ENCODE measurements at places on chromosomes 4 and X.

DNA sequence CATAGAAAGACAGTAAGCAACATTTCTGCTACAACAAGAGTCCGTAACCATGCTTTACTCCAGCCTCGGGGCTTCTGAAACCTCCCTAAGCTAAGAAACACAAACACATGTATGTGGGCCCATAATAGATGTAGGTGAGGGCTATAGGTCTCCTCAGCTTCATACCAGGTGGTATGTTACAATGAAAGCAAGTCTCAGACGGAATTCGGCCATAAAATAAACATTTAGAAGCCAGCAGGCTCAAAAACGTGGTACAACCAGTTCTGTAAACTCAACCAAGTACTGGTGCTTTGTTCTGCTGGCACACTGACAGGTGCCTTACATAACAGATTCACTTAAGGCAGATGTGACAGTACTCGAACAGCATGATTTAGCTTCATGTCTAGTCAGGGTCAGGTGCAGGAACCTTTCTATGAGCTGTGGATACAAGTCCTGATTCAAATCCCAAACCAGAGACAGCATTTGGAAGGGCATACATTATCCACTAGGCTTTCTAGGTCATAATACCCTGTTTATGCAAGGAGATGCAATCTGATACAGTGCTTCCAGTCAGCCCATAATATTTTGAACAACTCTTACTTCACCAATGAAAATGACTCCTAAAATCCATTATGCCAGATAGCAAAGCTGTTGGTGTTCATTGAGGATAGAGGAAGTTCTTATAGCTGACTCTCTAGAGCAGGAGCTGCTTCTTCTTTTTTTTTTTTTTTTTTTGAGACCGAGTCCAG is 113.8 kb upstream of the ENPP6 start:
- DNase-seq = no peak

- DNase-seq = no peak
Measured at GRCh38 chrX:14083783-14084182, 54.1 kb upstream of the GEMIN8 start.

GRCh38 chr4:119984996-119985395 is 81.7 kb downstream of the MAD2L1 start:
- DNase-seq = no peak

DNA sequence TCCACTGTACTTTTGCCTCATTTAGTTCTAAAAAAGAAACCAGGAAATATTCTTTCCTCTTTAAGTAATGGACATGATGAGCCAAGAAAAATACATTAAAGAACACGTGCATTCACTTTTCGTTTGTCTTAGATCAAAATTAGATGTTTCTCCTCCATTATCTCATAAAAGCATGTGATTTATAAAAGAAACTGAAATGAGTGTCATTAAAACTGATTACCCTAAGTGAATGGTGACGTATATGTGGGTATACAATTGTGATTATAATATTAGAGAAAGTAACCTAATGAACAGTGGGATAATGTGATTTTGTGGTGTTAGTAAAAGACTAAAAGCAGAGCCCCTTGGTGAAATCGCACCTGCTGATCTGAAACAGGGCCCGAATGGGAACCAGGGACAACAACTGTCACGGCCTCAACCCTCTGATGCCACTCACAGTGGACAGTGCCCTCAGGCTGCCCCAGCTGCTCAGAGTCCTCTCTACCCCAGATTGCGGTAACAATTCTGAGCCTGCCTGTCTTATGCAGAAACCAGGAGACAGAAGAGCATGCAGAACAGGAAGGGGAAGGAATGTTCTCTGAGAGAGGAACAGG is 25.7 kb upstream of the HS6ST2 start:
- DNase-seq = no peak

DNA sequence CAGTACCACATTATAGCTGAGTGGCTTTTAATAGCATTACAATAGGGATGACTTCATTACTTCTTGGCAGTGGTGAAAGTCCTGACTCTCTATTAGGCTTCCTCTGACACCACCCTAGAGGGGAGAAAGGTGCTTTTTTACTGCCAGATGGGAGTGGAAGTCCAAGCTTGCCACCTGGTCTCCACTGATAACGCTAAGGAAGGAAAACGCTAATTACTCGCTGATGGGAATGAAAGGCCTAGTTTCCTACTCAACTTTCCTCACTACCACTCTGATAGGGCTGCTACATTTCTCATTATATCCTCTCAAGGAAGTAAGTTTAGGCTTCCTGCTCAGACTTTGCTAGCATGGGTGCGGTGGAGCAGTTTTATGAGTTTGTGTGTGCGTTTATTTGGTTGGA is 62.3 kb upstream of the PAGE3 start:
- no peak for DNase-seq

- no peak for DNase-seq
Measured at GRCh38 chrX:139832718-139833309, 100.0 kb downstream of the ATP11C start.

GRCh38 chrX:133646719-133647116 is 231.4 kb upstream of the GPC4 start:
- no peak for DNase-seq

DNA sequence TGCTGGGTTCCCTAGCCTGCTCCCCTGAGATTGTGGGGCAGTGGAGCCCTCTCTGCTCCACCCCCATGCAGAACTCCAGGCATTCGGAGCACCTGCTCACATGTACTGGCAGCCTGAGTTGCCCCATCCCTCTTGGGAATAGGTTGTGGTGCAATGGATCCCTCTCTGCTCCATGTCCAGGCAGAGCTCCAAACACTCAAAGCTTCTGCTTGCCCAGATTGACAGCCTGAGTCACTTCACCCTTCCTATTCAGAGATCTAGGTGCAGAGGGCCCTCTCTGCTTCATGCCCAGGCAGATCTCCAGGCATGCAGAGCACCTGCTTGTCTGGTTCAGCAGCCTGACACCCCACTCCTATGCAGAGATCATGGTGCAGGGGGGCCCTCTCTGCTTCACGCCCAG is 18.6 kb upstream of the TEX13B start:
- DNase-seq = no peak

DNA sequence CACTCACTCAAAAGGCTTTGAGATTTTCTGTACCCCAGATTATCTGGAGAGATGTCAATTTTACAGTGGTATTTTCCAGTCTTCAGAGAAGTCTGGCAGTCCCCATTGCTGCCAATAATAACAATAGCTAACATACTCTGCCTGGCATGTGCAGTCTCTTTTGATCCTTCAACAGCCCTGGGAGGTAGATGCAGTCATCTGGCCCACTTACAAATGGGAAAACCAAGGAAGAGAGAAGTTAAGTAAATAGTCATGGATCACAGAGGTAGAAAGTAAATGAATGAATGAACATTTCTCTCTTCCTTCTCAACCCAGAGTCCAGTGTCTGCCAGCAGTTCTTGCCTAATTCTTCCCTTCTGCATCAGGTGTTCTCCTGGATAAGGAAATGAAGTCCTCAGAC is 113.0 kb upstream of the EDNRA start:
- DNase-seq = no peak

GRCh38 chrX:1106478-1107210 is 105.8 kb downstream of the CRLF2 start:
- DNase-seq = no peak

- DNase-seq = no peak
Measured at GRCh38 chr4:85728464-85728863, 253.5 kb downstream of the ARHGAP24 start.

- DNase-seq = peak; percentile 4
Measured at GRCh38 chrX:43644124-43644701, 11.9 kb upstream of the MAOA start.

- no peak for DNase-seq
Measured at GRCh38 chr4:154184238-154184637, 307.4 kb downstream of the DCHS2 start.

DNA sequence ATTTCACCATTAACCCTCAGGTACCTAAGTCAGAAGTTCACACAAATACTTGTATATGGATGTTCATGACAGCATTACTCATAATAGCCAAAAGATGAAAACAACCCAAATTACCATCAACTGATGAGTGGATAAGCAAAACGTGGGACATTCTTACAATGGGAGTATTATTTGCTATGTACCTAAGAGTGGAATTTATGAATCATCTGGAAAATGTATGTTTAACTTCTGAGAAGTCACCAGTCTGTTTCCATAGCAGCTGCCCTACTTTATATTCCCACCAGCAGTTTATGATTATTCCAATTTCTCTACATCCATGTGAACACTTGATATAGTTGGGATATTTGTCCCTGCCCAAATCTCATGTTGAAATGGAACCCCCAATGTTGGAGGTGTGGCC is 1478.9 kb downstream of the PCDH19 start:
- DNase-seq = no peak

DNA sequence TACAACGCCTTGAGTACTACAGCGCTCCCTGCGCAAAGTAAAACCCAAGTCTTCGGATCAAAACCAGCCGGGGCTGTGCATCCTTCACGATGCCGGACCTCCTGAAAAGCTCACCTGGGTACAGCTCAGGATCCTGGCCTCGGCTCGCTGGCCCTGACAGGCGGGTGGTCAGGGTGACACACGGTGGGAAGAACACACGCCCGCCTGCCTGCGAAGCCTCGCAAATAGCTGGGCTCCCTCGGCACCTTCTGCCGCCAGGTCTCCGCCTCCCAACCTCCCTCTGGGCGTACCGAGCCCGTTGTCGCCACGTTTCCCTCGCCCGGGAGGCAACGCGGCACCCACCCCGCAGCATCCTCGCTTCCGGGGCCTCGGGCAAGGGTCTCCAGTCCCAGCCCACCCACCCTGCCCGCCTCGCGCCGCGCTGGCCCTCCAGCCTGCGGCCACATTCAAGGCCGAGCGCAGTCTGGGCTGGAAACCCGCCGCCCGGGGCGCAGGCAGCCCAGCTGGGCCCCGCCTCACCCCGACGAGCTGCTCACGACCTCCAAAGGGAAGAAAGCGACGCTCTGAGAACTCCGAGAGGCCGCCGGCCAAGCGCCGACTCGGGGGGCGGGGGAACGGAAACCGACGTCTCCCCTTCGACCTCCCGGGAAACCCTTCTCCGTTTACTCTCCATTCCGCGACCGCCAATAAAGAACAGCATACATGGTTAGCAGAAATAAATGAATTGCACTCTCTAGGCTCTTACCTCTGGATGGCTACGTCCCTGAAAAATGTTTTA is 511 bp downstream of the PPM1K start:
- DNase-seq = peak; percentile 13

- no peak for DNase-seq
Measured at GRCh38 chr4:7328913-7329638, 105.7 kb downstream of the PSAPL1 start.

- no peak for DNase-seq
Measured at GRCh38 chrX:23235051-23235450, 99.6 kb upstream of the PTCHD1 start.

GRCh38 chr4:107721436-107722100 is 1.5 kb upstream of the PAPSS1 start:
- DNase-seq = no peak

DNA sequence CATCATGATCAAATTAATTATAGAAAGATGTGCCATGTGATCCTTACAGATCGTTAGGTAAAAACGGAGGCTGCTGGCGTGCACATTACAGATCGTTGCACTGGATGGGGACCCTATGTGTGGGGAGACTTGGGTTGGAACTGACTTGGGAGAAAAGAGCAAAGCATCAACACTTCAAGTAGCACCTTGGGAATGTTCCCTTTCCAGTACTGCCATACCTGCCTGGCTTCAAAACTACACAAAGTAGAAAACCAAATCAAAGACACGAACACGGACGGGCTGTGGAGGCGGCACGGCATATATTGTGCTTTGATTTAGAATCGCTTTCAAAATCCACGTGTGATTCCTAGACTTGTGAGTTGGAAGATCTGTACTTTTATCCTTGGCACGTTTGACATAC is 898 bp downstream of the CMC4 start:
- no peak for DNase-seq

DNA sequence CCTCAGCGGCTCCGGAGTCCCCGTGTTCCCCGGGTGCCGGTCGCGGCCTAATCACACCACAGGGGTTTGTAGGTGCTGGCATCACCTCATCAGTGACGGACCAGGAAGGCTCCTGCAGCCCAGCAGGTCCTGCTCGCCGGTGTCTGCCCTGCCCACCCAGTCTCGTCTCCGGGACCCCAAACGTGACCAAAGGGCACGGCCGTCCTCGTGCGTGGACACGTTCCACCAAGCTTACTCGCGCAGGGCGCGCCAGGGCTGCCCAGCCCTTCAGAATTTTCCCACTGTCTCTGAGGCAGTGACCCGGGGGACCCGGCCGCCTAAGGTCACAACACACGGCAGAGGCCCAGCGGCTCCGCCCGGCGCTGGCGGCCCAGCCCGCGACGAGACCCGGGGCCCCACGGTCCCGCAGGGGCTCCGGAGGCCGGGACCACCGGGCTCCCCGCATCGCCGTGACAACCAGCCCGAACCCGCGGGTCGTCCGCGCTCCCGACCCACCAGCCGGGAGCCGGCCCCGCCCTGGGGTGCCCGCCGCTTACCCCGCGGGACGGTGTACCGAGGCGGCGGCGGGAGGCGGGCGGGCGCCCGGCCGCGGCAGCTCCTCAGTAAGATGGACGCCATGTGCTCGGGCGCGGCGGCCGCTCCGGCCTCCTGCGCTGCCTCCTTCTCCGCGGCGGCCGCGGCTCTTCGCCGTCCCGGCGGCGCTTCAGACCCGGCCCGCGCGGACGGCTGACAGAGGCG is 454 bp downstream of the LETM1 start:
- no peak for DNase-seq

- no peak for DNase-seq
Measured at GRCh38 chrX:22109442-22109841, 77.3 kb downstream of the PHEX start.

DNA sequence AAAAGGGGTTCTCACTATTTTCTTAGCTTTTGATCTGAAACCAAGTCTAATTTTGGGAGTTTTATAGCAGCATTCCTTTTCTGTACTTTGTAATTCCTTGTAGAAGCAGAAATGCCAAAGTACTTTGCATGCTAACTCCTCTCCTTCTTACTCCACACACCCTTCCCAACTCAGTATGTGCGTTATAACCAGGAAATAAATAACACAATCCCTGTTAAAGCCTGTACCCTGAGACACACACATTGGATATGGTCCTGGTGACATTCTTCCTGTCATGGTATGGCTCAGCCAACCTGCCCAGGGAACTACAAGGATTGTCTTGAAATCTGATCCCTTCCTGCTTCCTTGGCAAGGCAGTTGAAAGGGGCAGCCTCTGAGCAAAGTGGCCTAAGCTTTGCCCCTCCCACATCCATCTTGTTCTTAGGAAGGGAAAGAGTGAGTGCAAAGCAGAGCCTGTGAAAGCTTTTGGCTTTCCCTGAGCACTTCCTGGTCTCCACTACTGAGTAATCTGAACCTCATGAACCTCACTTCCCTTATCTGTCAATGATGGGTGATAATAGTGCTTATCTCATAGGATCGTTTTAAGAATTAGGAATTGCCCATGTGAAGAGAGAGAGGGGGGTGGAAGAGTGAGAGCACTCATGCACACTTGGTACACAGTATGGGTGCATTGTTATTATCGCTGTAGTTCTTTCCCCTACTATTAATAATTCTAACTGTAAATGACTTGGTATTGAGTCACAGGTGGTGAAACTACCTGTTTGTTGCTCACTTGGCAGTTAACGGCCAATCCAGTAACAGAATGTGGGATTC is 109.3 kb downstream of the AFF2 start:
- no peak for DNase-seq

GRCh38 chr4:181140037-181140603 is 1103.1 kb upstream of the TENM3 start:
- DNase-seq = no peak

Measured in GOT3 (cell line).